CD4-positive, alpha-beta T cell treated with Interleukin-10 for 1 hour (primary cell): ENCODE measurements at places on chromosomes 1 and 21.

- no peak for DNase-seq
Measured at GRCh38 chr1:5651964-5652821, 340.0 kb downstream of the NPHP4 start.

GRCh38 chr1:89538361-89538760 is 13.7 kb downstream of the LRRC8B start:
- no peak for DNase-seq

DNA sequence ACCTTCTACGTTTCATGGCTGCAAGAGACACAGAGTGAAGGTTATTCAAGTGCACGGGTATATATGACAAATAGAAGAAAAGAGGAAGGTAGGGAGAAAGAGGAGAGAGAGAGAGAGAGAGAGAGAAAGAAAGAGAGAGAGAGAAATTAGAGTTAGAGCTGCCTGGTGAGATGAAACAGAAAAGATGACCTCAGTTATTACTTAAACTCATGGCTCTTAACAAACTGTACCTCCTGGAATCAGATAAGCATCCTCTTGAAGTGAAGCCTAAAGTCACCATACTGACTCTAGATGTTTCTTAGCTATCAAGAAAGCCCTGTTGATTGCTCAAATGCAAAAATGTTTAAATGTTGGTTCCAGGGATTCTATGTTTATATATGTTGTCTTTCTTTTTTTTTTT is 597.7 kb upstream of the ZP4 start:
- no peak for DNase-seq

DNA sequence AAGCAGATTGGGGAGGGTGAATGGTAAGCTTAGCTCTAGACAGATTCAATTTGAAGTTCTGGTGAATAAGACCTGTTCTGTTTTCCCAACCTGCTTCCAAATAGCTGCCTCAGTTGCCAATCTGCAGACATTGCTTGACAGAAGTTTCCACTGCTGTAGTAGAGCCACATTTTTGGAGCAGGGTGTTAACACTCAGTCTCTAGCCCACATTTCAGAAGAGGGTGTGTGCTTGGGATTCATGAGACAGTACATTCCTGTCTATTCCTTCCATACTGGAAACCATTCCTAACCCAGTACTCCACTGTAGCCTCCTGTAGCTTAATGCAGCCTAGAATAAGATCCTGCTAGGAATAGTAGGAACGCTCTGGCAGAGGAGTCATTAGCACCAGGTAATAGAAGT is 450.5 kb downstream of the NUF2 start:
- DNase-seq, result no peak

- no peak for DNase-seq
Measured at GRCh38 chr1:243638186-243638585, 211.9 kb downstream of the AKT3 start.
